Activated CD8-positive, alpha-beta T cell treated with anti-CD3 and anti-CD28 coated beads, Interleukin-2, amount 10 ng/mL, durations not matched to agents 7 days and 5 days (primary cell): ENCODE measurements at places on chromosomes 5 and 9. TPM values are rescaled to one million over a fixed set of nuclear protein-coding genes. Genes with fewer than 3 reads are reported as not detected.

DNA sequence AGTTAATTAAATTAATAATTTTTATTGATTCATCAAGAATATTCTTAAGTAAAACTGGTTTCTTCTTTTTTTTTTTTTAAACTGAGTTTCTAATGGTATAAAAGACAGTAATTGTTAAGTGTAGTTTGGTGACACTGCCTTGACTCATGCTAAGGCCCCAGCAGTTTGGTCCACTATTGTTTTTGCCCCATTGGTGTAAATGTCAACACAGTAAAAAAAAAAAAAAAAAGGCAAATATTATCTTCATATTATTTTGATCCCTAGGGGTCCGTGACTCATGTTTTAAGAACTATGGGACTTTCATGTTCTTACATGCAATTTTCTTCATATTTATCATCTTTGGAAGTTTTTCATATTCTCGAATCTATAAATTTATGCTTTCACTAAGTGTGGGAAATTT, 29.2 kb upstream of the JAK2 start:
- DNase-seq, result no peak

DNA sequence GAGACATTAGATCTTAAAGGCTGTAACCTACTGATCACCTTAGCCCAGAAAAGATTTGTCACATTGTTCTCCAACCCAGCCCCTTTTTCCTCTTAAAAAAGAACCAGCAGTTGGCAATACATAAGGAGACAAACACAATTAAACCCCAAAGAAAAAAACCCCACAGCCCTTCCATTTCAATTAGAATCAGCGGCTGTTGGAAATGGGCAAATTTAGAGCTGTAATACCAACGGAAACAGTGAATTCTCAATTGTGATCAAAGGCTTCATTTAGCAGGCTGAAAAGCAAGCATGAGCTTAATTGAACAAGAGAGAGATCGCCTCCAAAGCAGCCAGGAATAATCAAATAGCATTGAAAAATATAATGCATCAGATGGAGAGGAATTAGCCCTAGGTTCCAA, 153.6 kb downstream of the FAM114A2 start:
- no peak for DNase-seq

The SNCB gene
- total RNA-seq, result not detected

- peak; percentile 77 for DNase-seq
These were observed 15.0 kb upstream of the PTBP3 start for GRCh38 chr9:112348257-112349007.

DNA sequence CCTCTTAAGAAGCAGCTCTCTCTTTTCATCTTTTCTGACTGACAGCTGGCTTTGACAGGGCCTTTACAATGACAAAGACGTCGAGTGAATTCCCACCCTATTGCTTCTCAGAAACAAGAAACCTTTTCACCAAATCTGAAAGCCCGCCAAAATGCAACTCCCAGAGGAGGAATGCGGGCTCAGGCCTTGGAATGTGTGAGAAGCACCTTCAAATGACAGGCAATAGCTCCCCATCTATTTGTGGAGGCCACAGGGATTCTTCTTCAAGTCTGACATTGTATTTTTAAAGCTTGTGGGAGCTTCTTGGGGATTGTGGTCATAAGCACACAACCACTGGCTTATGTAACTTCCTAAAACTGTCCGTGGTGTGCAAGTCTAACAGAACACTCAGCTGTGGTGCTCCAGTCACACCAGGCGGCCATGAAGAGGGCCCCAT, 72.7 kb downstream of the DPYSL3 start:
- no peak for DNase-seq

The TPPP gene
- 0.08 TPM for total RNA-seq

GRCh38 chr5:14234204-14234603, 91.1 kb downstream of the TRIO start:
- no peak for DNase-seq

DNA sequence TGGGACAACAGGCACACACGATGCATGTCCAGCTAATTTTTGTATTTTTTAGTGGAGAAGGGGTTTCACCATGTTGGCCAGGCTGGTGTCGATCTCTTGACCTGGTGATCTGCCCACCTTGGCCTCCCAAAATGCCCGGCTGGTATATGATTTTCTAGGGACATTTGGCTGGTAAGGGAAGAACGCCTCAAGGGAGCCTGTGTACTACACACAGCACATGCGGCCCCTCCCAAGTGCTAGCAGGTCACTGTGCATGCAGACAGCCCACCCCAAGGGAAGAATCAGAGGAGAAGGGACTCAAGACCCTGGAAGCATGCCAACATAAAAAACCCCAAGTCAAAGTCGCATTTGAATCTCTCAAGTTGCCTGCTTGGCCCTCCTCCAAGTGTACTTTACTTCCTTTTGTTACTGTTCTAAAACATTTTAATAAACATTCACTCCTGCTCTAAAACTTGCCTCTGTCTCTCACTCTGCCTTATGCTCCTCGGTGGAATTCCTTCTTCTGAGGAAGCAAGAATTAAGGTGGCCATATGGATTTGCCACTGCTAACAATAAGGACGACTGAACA, 24.3 kb upstream of the OTULINL start:
- DNase-seq, result no peak

DNA sequence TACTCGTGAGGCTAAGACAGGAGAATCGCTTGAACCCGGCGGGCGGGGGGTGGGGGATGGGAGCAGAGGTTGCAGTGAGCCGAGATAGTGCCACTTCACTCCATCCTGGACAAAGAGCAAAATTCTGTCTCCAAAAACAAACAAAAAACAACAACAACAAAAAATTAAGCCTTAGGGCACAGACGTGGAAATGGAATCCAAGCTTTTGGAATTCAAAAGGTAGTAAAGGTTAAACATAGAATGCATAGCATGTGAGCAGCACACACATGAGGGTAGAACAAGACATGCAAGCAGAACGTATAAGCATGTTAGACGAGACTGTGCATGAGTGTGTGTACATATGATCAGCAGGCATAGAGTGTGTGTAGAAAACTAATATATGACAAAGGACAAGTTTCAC, 68.0 kb downstream of the PTBP3 start:
- no peak for DNase-seq

GRCh38 chr5:170429014-170429413, 39.8 kb upstream of the KCNMB1 start:
- no peak for DNase-seq
